Stimulated activated naive CD8-positive, alpha-beta T cell treated with anti-CD3 and anti-CD28 coated beads, Interleukin-15, amount 100 ng/mL, for 72 hours (primary cell): ENCODE measurements at places on chromosomes 1 and 21.

DNA sequence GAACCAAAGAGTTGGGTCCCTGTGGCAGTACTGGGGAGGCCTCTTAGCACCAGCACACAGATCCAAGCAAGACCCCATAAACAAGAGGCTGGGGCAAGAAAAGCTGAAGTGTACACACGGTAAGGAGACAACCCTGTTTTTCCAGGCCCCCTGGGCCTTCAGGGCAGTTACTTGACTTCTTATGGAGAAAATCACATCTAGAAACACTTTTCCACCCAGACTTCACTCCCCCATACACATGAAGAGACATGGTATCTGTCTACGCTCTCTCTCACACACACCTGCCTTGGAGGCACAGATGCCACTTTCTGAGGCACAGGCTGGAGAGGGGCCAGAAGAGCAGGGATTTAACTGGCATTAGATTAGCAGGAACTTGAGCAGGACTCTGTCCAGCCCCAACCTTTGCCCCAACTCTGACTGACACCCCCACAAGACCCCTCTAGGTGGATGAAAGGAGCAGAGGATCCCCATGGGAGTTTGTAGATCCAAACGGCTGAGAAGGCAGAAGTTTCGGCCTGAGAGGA is 2.2 kb downstream of the CERS2 start:
- no peak for DNase-seq

- DNase-seq: no peak
Measured at GRCh38 chr1:193285641-193286040, 99.2 kb upstream of the B3GALT2 start.

DNA sequence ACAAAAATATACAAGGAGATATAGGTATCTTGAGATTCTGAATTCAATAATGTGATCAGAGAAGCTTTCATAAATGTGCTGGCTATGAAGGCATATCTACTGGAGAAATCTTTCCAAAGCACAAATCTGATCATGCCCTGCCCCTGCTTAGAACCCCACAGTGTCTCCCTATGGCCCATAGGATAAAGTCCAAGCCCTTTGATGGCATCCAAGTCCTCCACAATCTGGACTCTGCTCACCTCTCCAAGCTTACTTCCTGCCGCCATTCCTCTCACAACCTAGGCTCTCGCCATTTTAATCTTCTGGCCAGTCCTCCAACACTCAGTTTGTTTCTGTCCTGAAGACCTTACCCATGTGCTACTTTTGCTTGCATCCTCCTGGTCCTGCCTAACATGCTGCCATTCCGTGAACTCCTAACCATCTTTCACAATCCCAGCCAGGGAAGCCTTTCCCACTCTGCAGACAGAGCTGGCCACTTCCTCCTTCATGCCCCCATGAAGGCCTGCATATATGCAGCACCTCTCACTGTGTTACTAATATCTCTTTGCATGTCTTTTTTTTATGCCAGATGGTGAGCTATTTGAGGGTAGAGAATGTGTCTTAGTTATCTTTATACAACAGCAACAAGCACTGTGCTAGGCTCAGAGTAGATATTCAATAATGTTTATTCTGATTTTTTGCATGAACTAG is 5.6 kb upstream of the ATP1A1 start:
- DNase-seq: no peak

GRCh38 chr1:180241716-180242544 is 11.9 kb downstream of the LHX4 start:
- no peak for DNase-seq
